Osteoblast (primary cell): ENCODE measurements at places on chromosomes 5 and 9. TPM values are rescaled to one million over a fixed set of nuclear protein-coding genes. Genes with fewer than 3 reads are reported as not detected.

Gene FBP2
- total RNA-seq: not detected in 2 replicates

Gene DMRT2
- not detected in 2 replicates for total RNA-seq

Gene MCCC2
- total RNA-seq: 24.8 and 28.2 TPM in 2 replicates

Gene PCDHB12
- 0.59 and 0.72 TPM in 2 replicates for total RNA-seq

Gene SNAPC3
- 30.4 TPM in 2 replicates for total RNA-seq

- DNase-seq: no peak
These were observed 60.3 kb downstream of the RFK start for GRCh38 chr9:76333964-76334363.

GRCh38 chr5:156912869-156913268 lies 50.2 kb downstream of the TIMD4 start:
- no peak for DNase-seq

- no peak for DNase-seq
These were observed 97.3 kb downstream of the CFAP90 start for GRCh38 chr5:7753596-7753995.

DNA sequence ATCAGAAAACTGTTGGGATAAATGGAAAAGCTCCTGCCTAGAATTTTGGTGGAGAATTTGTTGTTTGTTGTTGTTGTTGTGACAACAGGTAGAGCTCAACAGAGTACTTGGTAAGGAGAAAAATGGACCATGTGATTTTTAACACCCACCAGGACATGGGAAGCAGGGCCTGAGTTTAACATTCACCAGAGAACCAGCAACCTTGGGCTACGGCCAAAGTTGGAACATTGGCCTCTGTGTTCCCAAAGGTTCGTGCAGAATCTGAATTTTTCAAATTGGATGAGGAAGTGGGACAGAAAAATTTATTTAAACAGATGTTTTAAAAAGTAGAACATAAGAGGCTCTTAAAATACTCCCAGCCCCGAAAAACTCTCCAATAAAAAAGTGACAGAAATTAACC lies 127.0 kb downstream of the GNA14 start:
- no peak for DNase-seq
